Esophagus squamous epithelium (tissue), 5 donors: ENCODE measurements at places on chromosomes 11 and 22. TPM values are rescaled to one million over a fixed set of nuclear protein-coding genes. Genes with fewer than 3 reads are reported as not detected.

ROM1 gene
- 5.5 TPM for total RNA-seq

KCNJ11 gene
- total RNA-seq, result 1.5 TPM

DKK3 gene
- 24.8 TPM for total RNA-seq

PTGDR2 gene
- 2.7 TPM for total RNA-seq

SYT7 gene
- total RNA-seq, result 2.9 TPM

DNA sequence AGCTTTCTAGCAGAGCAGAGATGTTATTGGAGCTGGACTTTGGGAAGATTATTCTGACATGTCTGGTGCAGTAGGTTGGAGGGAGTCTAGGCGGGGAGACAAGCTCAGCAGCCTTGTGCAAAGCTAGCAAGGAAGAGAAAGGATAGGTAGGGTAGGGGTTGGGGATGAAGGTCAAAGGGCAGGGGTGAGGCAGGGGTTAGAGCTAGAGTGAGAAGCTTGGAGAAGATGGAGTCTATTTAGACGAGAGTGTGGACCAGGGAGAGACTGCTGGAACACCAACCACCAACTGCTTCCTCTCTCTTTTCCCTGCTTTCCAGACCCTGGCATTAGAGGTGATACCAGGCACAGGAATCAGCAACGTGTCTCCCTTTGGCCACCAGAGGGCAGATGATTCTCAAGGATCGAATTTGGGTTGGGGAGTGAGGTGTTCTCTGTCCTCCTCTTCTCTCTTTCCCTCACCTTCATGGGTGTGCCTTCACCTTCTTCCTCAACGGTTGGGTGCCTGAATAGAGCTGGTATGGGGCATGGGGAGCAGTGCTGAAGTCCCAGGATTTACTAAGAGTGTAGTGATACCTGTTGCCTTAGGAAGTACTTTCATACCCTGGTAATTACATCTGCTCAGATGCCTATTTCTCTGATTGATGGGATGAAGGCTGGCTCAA is 1.8 kb upstream of the MARK2 start:
- peak overlapping the region; percentile 96 for H3K27ac ChIP-seq
- H3K27me3 ChIP-seq, result no peaks in the 10 kb centered on the region
- DNase-seq, result no peak
- H3K4me1 ChIP-seq, result peaks cover 24% of the 10 kb centered on the region
- H3K4me3 ChIP-seq, result no peak overlapping the region

GRCh38 chr11:19811380-19811779 is 98.7 kb downstream of the NAV2 start:
- no peaks in the 10 kb centered on the region for H3K36me3 ChIP-seq
- DNase-seq, result no peak
- H3K4me1 ChIP-seq, result no peaks in the 10 kb centered on the region
- H3K4me3 ChIP-seq, result no peak overlapping the region
- H3K27me3 ChIP-seq, result no peaks in the 10 kb centered on the region

DNA sequence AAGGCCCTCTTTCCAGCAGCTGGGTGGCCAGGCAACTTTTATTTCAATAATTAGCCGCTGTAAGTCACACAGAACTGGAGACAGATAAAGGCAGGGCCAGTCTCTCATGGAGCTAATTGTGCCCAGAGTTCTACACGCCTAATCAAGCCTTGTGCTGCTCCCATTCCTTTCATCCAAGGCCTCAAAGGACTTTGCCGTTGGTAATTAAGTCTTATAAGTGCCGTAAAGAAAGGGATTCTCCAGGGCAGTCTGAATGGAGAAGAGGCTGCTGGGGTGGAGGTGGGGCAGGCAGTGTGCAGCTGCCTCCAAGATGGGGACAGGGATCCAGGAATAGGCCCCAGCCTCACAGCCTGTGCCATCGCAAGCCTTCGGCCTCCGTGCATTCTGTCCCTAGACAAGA is 357.9 kb downstream of the TENM4 start:
- peaks cover 16% of the 10 kb centered on the region for H3K4me1 ChIP-seq
- no peaks in the 10 kb centered on the region for H3K36me3 ChIP-seq
- no peaks in the 10 kb centered on the region for H3K27me3 ChIP-seq
- no peak for DNase-seq

DNA sequence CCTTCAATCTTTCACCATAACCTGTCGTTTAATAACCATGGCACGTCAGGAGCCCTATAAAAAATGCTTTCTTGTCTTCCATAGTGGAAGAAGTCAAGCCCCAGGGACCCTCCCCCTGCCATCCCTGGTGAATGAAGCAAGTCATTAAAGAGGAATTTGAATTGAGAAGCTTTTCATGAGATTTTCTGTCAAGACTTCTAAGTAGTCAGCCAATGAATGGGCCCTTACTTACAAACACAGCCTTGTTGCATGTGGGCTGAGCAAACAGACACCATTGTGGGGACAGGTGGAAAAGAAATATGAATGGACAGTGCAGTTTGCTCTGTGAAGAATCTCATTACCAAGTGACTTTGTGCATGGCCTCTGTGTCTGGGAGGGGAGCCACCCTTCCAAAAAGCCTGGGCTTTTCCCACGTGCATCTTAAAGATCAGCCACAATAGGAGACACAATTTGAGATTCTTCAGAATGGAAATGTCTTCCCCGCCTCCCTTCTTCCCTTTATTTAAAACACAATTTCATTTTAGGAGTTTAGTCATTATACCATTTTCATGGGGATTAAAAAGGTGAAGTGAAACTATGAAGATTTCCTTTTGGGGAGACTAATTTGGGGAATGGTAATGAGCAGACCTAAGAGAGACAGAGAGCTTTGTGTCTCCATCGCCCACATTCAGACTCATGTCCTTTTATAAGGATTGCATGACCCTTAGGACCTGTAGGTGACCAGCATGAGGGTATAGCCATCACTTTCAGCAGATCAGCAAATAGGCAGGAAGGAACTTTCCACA is 152.0 kb downstream of the LRRC4C start:
- H3K27me3 ChIP-seq, result no peaks in the 10 kb centered on the region
- no peak overlapping the region for H3K27ac ChIP-seq
- no peak for DNase-seq
- H3K36me3 ChIP-seq, result no peaks in the 10 kb centered on the region
- H3K4me1 ChIP-seq, result no peaks in the 10 kb centered on the region
- no peak overlapping the region for H3K4me3 ChIP-seq

DNA sequence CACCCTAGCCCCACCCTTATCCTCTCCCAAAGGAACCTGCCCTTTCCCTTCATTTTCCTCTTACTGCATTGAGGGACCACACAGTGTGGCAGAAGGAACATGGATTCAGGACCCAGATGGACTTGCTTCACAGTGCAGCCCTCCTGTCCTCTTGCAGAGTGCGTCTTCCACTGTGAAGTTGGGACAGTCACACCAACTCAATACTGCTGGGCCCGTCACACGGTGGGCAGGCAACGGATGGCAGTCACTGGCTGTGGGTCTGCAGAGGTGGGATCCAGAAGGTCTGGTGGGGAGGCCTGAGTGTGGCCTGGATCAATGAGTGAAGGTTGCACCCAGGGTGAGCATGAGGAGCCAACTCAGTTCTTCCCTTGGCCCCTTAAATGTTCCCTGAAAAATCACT is 129.9 kb upstream of the B3GAT1 start:
- no peaks in the 10 kb centered on the region for H3K4me1 ChIP-seq
- H3K27me3 ChIP-seq, result peaks cover 23% of the 10 kb centered on the region
- no peak for DNase-seq
- H3K27ac ChIP-seq, result no peak overlapping the region
- no peak overlapping the region for H3K4me3 ChIP-seq

DNA sequence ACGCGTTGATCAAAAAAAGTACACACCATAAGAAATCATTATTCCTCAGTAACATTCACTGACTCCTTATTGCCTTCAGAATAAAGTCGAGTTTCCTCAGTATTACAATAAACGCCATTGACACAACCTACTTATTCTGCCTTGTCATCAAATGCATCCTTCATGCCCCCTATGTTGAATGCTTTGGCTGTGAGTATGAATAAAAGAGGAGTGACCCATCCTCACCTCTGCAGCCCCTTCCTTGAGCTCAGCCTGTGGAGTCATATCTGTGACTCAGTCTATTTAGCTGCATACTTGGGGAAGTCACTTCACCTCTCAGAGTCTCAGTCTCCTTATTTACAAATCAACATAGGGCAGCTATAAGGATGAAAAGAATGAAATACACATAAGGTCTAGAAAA is 65.1 kb downstream of the USP35 start:
- H3K36me3 ChIP-seq, result peaks cover 10% of the 10 kb centered on the region
- no peaks in the 10 kb centered on the region for H3K4me1 ChIP-seq
- no peaks in the 10 kb centered on the region for H3K27me3 ChIP-seq
- no peak for DNase-seq
- no peak overlapping the region for H3K27ac ChIP-seq

- no peaks in the 10 kb centered on the region for H3K4me1 ChIP-seq
- H3K27ac ChIP-seq, result no peak overlapping the region
- H3K36me3 ChIP-seq, result peaks cover 53% of the 10 kb centered on the region
Observed at GRCh38 chr11:130470832-130471706, 22.6 kb downstream of the ADAMTS15 start.

GRCh38 chr11:40986320-40986719 is 473.1 kb downstream of the LRRC4C start:
- no peak for DNase-seq
- no peak overlapping the region for H3K4me3 ChIP-seq
- H3K27me3 ChIP-seq, result no peaks in the 10 kb centered on the region
- H3K36me3 ChIP-seq, result no peaks in the 10 kb centered on the region
- no peaks in the 10 kb centered on the region for H3K4me1 ChIP-seq
